ENCODE measurements at places on chromosomes 4 and X.
A peak's percentile ranks its signal among the peaks of the same experiment; 100 is the strongest.

DNA sequence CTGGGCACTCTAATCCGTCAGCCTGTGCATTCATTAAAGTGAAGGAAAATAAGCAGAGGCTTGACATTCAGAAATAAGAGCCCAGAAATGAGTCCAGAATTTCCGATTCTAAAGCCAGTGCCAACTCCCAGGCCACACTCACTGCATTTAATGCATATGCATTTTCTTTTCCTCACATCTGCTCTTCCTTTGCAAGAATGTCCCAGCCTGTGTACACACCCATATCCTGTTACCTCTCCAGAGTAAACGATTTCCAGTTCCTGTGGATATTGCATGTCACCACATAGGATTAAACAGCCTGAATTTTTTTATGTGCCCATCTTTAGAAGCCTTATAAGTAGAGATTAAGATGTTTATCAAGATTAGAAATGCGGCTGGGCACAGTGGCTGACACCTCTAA is 27.5 kb downstream of the ARX start:
- DNase-seq, result no peak

GRCh38 chrX:78624962-78625909 is 33.9 kb downstream of the RTL3 start:
- DNase-seq, result peak; percentile 30

- DNase-seq, result no peak
Measured at GRCh38 chr4:152161676-152162330, 374.1 kb downstream of the FBXW7 start.

- DNase-seq, result no peak
Measured at GRCh38 chrX:120857240-120857639, 18.4 kb downstream of the CT47B1 start.

GRCh38 chr4:146214238-146214637 is at the start of gene REELD1:
REELD1 (plus strand) TSS chr4:146214538; CDS start chr4:146216953, 2,415 bp downstream.
- DNase-seq, result no peak

GRCh38 chr4:182369211-182369610 is 126.0 kb downstream of the TENM3 start:
- no peak for DNase-seq

GRCh38 chr4:121943941-121944340 is 7.9 kb downstream of the TRPC3 start:
- peak; percentile 10 for DNase-seq

- DNase-seq, result no peak
Measured at GRCh38 chr4:115562506-115562905, 449.1 kb upstream of the NDST4 start.

GRCh38 chr4:108690738-108691137 is 40.3 kb downstream of the OSTC start:
- DNase-seq, result no peak

DNA sequence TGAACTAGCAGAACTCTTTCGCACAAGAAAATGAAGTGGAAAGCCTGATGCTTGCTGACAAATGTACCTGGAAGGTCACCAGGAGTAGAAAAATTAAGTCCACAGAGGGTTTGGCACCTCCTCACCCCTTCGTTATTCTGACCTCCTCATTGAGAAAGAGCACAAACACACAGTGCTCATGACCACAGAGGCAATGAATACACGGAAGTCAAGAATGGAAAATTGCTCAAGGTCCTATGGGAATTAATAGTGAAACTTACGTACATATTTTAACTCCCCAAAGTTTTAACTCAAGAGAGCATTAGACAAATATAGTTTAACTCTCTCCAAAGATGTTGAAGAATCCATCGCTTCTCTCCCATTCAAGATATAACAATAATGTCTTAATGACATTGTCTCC is 83.6 kb upstream of the CAMK2D start:
- DNase-seq, result no peak

GRCh38 chr4:10095296-10095991 is 21.2 kb downstream of the WDR1 start:
- peak; percentile 32 for DNase-seq

DNA sequence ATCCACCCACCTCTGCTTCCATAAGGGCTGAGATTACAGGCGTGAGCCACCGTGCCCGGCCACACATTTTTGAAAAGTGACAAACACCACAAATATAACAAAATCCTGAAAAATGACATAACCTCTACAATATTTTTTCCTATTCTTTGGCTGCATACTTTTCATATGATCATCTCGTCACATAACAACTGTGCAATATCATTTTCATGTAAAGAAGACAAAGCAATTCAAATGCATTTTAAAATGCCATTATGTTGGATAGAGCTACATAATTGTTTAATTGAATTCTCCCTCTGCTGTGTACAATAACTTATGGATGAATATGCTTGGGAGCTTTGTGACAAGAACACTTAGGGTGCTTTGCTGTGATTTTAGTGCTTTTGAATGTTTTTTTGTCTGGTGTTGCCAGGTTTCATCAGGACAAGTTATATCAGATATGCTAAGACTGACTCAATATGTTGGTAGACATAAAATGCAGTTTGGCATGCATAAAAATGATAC is 132.9 kb downstream of the CHIC2 start:
- DNase-seq, result no peak

DNA sequence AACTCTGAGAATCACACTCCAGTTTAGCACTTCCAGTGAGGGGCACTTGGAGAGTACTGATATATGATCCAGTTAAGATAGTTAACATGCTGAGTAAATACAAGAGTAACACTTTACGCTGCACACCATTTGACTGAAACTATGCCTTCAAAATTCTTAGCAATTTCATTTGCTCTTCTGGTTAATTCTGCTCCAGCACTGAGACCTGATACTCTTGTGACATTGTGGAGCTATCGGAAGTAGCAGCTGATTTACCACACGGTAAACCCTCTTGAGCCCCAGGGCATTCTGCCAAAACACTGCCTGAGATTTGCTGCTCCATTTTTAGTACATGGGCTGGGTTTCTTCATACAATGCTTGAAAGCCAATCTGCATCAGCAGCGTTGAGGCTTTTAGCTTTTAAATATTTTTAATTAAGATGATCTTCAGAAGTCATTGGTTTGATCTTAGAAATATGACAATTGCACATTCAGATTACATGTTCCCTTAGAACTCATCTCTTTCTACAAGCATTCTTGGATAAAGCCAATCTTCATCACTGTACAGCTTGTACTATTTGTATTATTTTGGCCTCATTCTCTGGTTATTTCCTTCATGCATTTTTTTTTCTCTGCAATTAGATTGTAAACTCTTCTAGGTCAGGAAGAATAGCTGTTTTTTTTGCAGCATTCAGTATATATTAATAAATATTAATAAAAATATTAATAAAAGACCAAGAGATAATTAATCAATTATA is 67.8 kb upstream of the ETNPPL start:
- peak; percentile 49 for DNase-seq

DNA sequence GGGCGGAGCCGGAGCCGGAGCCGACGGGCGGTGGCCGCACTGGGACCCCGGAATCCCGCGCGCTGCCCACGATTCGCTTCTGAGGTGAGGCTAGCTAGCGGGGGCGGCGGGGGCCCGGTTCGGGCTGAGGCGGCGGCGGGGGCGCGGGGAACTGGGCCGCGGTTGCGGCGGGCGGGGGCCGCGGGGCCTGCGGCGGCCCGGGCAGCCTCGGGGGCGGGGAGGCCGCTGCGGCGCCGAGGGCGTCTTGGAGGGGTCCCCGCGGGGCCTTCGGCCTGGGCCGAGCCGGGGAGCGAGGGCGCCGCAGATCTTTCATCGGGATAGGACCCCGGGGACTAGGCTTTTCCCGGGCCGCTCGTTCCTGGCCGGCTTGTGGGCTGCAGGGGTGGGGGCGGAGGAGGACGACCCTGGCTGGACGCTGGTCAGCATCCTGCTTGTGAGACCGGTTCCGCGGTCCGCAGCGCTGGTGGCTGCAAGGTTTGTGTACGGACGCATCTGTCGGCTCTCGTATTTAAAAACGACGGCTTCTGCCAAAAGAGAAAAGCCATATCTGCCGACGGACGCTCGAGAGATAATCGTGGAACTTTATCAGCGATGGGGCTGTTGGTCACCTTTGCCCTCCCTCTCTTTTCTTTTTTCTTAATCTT is 419 bp downstream of the ADD1 start:
- peak; percentile 67 for DNase-seq

DNA sequence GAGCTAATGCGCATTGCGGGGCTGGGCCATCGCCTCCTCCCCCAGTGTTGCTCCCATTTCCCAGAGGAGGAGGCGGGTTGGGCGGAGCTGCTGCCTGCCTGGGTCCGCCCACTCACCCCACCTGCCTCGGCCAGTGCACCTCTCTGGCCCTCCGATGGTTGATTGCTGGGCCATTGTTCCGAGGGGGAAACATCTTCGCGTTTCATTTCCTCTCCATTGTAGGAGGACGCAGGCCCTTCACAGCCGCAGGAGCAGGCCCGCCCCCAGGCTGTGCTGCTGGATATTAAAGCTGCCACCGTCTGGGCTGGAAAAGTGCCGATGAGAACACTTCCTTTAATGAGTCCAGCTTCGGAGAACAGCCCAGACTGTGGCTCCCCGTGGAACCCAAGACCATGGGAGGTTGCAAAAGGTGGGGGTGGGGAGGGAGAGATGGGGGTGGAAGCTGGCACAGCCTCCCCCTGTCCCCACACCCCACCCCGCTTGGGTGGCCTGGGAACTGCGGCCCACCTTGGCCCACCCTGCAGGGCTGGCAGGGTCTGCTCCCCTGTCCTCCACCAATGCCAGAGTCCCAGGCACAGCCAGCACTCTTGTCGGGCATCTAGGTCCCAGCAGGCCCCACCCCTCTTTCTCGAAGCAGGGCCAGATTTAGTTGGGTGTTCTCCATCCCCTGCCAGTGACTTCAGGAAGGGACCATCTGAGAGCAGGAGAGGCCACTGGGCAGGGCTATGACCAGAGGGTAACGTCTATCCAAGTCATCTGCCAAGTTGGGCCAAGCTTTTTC is 96.6 kb downstream of the ADRA2C start:
- no peak for DNase-seq

- DNase-seq, result no peak
Measured at GRCh38 chr4:1972414-1972813, 36.4 kb downstream of the NELFA start.

DNA sequence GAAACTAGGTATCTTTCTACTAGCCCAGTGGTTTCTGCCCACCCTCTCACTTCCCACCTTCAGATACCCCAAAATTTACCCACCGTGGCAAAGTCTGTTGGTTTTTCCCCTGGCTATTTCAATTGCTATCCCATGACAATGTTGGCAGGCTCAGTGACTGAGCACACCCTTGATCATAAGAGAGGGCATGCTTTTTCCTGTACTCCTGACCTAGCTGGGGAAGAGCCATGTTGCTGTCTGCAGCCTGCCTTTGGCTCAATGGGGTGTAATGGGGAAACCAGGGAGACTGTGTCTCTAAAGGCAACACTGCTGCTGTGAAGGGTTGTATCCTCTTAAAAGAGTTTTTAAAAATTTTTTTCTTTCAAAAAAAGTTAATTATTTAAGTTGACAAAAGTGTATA is 90.4 kb upstream of the CITED1 start:
- DNase-seq, result no peak

GRCh38 chrX:53445977-53446376 is 11.8 kb upstream of the HSD17B10 start:
- peak; percentile 77 for DNase-seq
